Progenitor cell of endocrine pancreas (in vitro differentiated cells): ENCODE measurements at places on chromosomes 7 and 10. TPM values are rescaled to one million over a fixed set of nuclear protein-coding genes. Genes with fewer than 3 reads are reported as not detected.

DNA sequence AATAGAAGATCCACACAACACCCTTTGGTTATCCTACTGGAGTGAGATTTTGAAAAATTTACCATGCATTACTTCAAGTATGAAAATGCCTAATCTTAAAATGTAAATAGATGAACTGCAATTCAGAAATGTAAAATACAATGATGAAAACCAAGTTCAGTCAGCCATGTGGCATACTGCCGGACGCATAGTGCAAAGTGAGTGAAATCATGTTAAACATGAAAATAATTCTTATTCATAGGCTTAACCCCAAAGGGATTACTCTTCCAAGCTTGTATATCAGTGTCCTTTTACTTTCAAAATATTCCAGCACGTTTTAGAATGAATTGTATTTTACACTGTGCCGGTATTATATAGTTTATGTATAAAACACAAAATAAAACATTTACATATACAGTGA is 99.8 kb downstream of the THSD7A start:
- no peak for DNase-seq
- H3K36me3 ChIP-seq, result no peaks in the 10 kb centered on the region
- no peak overlapping the region for H3K27ac ChIP-seq

DNA sequence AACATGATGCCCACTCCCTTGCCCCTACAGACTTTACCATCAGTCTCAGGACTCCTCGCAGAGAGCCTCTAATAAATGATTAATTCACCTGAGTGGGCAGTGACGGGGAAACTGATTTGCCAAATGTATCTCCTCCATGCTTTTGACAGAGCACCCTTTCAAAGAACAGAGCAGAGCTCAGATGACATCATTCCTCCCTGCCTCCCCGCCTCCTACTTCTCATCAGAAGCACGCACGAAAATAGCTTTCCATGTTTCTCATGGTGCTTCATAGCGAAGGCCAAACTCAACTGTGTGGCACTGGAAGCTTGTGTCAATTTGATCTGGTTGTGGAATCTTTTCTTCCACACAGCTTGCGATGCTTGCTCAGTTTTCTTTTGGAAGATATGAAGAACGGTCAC is 442.5 kb downstream of the RPS24 start:
- no peak for DNase-seq
- no peak overlapping the region for H3K4me3 ChIP-seq
- peaks cover 19% of the 10 kb centered on the region for H3K27me3 ChIP-seq

DNA sequence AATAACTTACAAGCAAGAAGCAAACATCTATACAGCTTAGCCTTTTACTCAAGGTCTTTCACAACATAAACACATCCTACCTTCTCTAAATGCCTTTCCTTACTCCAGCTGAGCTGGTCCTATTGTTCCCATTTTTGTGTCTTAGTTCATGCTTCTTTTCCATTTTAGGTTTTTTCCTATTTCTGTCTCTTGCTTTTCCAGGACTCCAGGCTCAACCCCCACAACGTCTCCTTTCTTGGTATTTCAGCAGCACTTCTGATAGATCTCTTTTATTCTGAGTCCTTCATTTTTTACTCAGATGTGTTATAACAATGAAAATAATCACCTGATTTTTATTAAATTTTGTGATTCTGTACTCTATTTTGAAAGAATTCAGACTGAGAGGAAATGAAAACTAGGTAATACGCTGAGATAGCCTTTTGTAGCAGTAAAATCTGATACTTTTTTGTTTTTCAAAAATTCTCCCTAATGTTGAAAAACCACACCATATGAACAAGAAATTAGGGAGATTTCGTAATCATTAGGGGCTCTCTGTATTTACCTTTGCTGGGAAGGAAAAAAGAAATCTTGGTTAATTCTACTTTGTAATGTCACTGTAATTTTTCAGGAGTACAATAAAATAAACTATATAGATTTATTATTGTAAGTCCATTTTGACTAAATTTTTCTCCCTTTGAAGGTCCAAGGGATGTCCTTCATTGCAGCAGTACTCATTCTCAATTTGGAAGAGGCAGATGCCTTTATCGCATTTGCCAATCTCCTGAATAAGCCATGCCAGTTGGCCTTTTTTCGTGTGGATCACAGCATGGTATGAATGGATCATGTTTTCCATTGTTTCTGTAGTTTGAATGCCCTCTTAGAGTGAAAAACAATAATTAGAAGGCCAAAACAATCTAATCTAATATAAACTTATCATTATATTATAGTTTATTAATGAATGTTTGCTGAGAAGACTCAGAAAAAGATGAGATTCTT is 24.0 kb upstream of the HELLS start:
- H3K36me3 ChIP-seq, result no peaks in the 10 kb centered on the region
- no peak overlapping the region for H3K27ac ChIP-seq
- no peak overlapping the region for H3K4me3 ChIP-seq
- no peaks in the 10 kb centered on the region for H3K4me1 ChIP-seq
- no peak for DNase-seq
- H3K27me3 ChIP-seq, result no peaks in the 10 kb centered on the region

DNA sequence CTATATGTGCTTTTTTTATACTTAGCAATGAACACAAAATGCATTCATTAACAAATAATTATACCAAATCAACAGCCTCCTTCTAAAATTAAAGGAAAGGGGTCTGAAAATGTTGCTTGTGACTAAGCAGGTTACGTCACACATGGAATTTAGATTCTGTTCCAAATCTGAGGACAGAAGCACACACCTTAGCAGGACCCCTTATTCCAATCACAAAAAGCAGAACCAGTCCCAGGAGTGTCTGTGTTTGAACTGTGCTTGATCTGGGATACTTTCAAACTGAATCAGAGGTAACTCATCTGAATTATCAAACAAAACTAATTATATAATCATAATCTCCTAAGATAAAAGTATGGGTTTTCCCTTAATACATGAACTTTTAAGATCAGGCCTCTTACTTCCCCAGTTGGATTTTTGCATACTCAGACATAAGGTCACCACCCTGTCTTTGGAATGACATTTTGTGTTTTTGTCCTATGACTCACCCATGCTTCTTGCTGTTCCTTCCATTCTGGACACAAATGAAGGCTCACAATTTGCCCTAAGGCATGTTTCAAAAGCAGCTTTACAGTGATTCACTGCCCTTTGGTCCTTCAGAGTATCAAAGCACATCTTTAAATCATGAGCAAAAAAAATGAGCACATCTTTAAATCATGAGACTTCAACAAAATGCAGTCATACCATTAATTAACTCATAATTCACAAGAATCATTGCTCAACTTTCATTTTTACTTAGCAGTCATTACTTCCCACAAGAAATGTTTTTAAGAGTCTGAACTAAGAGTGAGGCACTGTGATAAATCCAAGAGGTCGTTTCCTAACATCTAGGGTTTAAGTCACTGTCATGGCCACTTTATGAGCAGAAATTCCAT is 35.5 kb downstream of the SEMA3C start:
- no peak overlapping the region for H3K4me3 ChIP-seq
- DNase-seq, result no peak
- peaks cover 19% of the 10 kb centered on the region for H3K36me3 ChIP-seq
- H3K4me1 ChIP-seq, result peaks cover 22% of the 10 kb centered on the region

DNA sequence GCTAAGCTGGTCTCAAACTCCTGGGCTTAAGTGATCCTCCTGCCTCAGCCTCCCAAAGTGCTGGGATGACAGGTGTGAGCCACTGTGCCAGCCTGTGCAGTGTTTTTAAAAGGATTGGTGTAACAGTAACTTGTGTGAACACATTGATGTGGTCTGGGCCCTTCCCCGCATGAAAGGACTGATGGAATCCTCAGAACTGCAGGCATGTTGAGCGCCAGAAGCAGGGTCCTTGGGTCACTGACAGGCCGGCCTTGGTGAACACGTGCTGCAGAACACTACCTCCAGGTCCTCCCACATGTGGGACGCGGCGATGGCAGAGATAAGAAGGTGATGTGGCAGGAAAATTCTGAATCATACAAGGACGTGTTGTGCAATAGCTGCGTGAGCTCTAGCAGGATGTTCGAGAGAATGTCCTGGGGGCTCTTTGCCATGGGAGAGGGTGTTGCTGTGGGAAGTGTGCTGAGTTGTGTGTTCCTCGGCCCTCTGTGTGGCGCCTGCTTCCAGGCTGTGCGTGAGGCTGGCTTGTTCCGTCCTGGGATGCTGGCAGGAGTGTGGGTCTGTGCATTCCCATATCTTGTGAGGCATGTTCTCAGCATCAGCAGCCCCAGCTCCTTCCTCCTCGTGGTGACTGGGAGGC is 68.2 kb downstream of the DNAJB6 start:
- no peak for DNase-seq
- H3K27me3 ChIP-seq, result no peaks in the 10 kb centered on the region
- peaks cover 22% of the 10 kb centered on the region for H3K36me3 ChIP-seq
- H3K4me1 ChIP-seq, result peaks cover 6% of the 10 kb centered on the region

- no peak overlapping the region for H3K27ac ChIP-seq
- no peaks in the 10 kb centered on the region for H3K27me3 ChIP-seq
- H3K4me3 ChIP-seq, result no peak overlapping the region
- H3K36me3 ChIP-seq, result no peaks in the 10 kb centered on the region
- DNase-seq, result no peak
Measured at GRCh38 chr7:88358526-88358838, 51.8 kb upstream of the STEAP4 start.

- no peaks in the 10 kb centered on the region for H3K27me3 ChIP-seq
- no peak for DNase-seq
- H3K4me3 ChIP-seq, result no peak overlapping the region
- peaks cover 32% of the 10 kb centered on the region for H3K4me1 ChIP-seq
Measured at GRCh38 chr10:50613150-50613549, 10.6 kb downstream of the SGMS1 start.

DNA sequence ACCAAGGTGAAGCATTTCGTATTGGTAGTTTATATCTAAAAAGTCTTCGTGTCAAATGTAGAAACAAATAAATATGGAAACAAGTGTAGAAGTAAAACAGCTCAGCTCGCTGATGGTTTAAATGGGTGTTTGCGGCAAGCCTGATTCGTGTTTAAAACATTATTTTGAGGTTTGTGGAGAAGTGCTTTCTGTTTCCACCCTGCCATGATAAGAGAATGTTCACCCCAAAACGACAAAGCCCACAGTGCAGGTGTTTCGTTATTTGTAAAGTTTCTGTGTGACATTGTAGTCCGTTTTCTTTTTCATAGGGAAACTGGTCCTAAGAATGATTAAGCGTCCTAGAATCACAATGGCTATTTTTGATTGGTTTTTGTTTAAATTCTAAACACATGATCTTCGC is 316.2 kb upstream of the SHH start:
- no peak for DNase-seq
- H3K36me3 ChIP-seq, result no peaks in the 10 kb centered on the region
- H3K27me3 ChIP-seq, result peaks cover 8% of the 10 kb centered on the region

GRCh38 chr7:156751319-156751718 is 110.7 kb downstream of the RNF32 start:
- H3K27ac ChIP-seq, result peak overlapping the region; percentile 1
- peaks cover 3% of the 10 kb centered on the region for H3K36me3 ChIP-seq
- peaks cover 6% of the 10 kb centered on the region for H3K4me1 ChIP-seq
- H3K27me3 ChIP-seq, result no peaks in the 10 kb centered on the region
- H3K4me3 ChIP-seq, result no peak overlapping the region
- DNase-seq, result no peak

- no peaks in the 10 kb centered on the region for H3K4me1 ChIP-seq
- peaks cover 27% of the 10 kb centered on the region for H3K27me3 ChIP-seq
- no peak overlapping the region for H3K4me3 ChIP-seq
- DNase-seq, result no peak
- H3K36me3 ChIP-seq, result no peaks in the 10 kb centered on the region
Measured at GRCh38 chr10:98286419-98286818, 18.4 kb upstream of the LOXL4 start.

GRCh38 chr7:123635551-123636359 is 19.9 kb upstream of the LMOD2 start:
- no peak overlapping the region for H3K4me3 ChIP-seq
- no peak overlapping the region for H3K27ac ChIP-seq
- peaks cover 8% of the 10 kb centered on the region for H3K4me1 ChIP-seq

DNA sequence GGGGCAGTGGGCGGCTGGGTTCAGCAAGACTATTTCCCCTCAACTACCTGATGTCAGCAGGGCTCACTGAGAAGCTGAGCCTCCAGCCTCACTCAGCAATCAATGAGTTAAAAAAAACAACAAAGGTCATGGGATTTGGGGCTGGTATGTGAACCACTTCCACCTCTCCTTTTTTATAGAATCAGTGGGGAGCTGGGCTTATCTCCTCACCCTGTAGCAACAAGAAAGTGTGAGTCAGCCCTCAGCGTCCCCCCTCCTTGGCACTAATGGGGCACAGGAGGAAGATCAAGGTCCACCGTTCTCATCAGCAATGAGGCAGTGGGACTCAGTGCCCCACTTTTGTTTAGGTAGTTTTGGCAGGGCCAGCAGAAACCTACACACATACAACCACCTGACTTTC is 823.5 kb upstream of the POM121L12 start:
- no peaks in the 10 kb centered on the region for H3K36me3 ChIP-seq
- DNase-seq, result no peak
- H3K4me1 ChIP-seq, result peaks cover 2% of the 10 kb centered on the region
- no peak overlapping the region for H3K27ac ChIP-seq

- no peak overlapping the region for H3K4me3 ChIP-seq
- no peaks in the 10 kb centered on the region for H3K4me1 ChIP-seq
- H3K36me3 ChIP-seq, result no peaks in the 10 kb centered on the region
- H3K27me3 ChIP-seq, result peaks cover 2% of the 10 kb centered on the region
Measured at GRCh38 chr7:91228327-91228726, 35.9 kb upstream of the FZD1 start.

DNA sequence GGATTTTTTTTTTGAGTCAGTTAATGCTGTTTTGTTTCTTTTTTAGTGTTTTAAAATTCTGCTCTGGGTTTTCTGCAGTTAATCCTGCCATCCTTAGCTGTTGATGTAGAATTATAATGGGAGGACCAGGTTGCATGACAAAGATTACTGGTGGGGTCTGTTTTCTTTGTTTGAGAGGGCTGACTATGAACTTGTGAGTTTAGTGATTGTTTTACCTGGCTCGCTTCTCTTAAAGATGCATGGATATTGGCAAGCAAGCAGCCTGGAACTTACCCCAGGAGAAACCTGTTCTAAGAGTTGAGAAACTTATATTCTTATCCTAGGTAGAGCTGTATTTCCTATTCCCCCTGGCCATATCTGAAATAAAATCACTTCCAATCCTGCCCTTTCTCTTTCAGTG is 727.8 kb downstream of the GRM8 start:
- no peaks in the 10 kb centered on the region for H3K36me3 ChIP-seq
- no peak for DNase-seq
- no peaks in the 10 kb centered on the region for H3K27me3 ChIP-seq
- H3K4me3 ChIP-seq, result no peak overlapping the region
- no peaks in the 10 kb centered on the region for H3K4me1 ChIP-seq
- H3K27ac ChIP-seq, result no peak overlapping the region

GRCh38 chr7:120805636-120806388 is 52.1 kb downstream of the TSPAN12 start:
- H3K36me3 ChIP-seq, result peaks cover 6% of the 10 kb centered on the region
- H3K27ac ChIP-seq, result peak overlapping the region; percentile 52
- peaks cover 3% of the 10 kb centered on the region for H3K4me1 ChIP-seq
- H3K27me3 ChIP-seq, result no peaks in the 10 kb centered on the region
- no peak overlapping the region for H3K4me3 ChIP-seq
- peak; percentile 37 for DNase-seq

The C10orf62 gene
- 0.91 and 0.96 TPM in 2 replicates for total RNA-seq

The CPXM2 gene
- total RNA-seq, result 0.14 and 0.18 TPM in 2 replicates

The C10orf143 gene
- 3.6 and 3.7 TPM in 2 replicates for total RNA-seq

The HKDC1 gene
- total RNA-seq, result 4.1 and 6.2 TPM in 2 replicates

The DNA2 gene
- 33.3 and 34.5 TPM in 2 replicates for total RNA-seq
